ENCODE measurements at places on chromosomes 5 and 9.
A peak's percentile ranks its signal among the peaks of the same experiment; 100 is the strongest.

DNA sequence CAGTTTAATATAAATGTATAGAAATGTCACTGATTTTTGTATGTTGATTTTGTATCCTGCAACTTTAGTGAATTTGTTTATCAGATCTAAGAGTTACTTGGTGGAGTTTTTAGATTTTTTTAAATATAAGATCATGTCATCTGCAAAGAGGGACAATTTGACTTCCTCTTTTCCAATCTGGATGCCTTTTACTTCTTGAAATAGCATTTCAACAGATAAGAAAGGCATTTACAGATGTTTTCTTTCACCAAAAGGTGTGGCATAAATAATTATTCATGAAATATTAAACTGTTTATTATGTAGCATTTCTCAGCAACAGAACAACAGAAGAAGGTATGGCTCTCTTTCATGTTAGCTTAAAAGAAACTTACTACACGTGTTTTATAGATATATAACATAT, 34.9 kb upstream of the NIPBL start:
- no peak for DNase-seq

DNA sequence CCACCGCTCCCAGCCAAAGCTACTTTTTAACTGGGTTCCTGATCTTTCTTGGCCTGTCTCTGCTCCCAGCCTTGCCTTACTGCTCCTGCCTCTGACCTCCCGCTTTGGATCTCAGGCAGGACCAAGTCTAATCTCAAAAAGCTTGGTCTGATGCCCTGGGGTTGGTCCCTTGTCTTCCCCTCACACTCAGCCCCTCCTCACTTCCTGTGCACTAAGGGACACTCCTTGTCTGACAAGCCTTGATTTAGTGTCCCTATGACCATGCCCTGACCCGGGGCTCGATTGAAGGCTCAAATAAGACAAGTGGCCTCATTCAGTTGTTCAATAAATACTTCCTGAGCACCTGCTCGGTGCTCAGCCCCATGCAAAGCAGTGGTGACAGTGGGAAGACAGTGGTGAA, 3.7 kb upstream of the GTF3C5 start:
- no peak for DNase-seq

DNA sequence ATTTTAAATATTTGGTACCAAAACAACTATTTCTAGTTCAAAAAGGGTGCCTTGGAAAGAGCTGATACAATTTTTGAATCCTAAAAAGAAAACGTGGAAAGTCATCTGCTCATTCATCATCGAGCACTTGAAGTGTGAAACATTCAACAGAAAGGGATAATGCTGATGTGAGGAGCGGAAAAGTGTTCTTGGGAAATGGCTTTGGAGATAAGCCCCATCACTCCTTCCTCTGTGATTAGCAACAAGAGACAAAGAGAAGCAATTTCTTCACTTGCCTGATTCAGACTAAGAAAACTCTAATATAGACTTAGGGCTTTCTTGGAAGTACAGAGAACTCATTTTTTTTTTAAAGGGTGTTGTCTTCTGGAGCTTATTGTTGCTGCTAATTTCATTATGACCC, 74.9 kb downstream of the C9orf152 start:
- DNase-seq, result no peak

GRCh38 chr9:113998525-113999255, 79.4 kb downstream of the AMBP start:
- peak; percentile 58 for DNase-seq

DNA sequence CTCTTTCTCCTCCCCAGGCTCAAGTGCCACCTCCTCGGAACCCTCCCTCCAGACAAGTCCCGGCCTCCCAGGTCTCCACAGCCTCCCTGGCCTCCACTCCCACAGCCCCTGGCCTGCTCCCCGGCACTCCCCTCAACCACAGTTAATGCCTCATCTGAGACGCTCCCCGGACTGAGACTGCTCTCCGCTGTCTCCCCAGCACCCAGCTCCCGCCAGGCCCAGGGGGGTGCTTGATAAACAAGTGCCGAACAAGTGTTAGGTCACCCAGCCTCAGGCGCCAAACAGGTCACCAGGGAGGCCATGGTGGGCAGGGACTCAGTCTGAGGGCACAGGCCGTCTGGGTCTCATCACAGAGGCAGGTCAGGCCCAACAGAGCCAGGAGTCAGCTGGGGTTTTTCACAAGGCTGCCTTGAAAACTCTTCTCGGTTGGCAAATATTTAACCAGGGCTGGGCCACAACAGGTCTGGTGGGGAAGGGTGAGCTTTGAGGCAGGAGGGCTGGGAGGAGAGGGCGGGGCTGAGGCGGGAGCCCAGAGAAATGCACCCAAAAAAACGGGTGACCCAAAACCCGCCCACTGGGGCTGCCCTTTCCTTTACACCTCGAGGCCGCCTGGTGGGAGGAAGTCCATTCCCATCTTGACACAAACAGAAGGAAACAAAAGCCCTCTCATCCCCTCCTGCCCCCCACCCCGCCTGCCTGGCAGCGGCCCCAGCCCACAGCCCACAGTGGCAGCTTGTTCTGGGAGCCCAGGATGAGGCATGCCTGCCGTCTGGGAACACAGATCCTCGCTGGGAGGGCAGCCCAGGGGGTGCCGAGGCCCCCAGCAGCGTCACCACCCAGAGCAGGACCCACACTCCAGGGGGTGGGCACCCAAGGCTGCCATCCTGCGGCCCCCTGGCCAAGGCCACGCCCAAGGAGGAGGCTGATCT, 66.6 kb upstream of the STXBP1 start:
- DNase-seq, result peak; percentile 72

DNA sequence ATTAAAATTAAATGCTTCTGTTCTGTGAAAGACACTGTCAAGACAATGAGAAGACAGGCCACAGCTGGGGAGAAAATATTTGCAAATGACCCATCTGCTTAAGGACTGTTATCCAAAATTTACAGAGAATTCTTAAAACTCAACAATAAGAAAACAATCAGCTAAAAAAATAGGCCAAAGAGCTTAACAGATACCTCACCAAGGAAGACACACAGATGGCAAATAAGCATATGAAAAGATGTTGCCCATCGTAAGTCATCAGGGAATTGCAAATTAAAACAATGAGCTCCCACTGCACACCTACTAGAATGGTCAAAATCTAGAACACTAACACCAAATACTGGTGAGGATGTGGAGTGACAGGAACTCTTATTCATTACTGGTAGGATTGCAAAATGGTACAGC, 10.3 kb downstream of the WNK2 start:
- no peak for DNase-seq

DNA sequence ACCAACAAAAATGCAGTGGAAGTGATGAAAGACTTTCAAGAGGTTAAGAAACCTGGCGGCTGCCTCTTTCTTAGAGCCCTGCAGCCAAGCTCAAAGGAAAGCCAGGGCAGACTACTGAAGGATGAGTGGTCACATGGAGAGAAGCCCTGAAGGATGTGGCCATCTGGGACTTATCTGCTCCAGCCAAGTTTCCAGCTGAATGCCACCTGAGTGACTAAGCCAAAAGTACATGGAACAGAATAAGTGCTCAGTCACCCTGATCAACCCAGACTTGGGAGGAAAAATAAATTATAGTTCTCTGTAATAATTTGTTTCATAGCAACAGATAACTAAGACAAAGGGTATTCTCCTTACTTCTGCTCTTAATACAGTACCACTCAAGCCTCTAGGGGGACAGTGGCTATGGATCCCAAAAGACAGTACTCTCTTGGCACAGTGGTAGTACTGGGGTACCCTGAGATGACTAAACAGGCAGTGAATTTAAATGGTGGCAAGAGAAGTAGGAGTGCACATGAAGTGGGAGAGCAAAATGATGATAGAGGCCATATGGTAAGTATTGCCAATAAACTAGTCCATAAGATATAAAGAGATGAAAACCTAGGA, 182.3 kb downstream of the ELAVL2 start:
- no peak for DNase-seq

- DNase-seq, result no peak
Observed at GRCh38 chr5:141343242-141343952, at the start of gene PCDHGA3. PCDHGA3 (plus strand) TSS chr5:141343829; CDS start chr5:141344034, 205 bp downstream.

- DNase-seq, result no peak
Observed at GRCh38 chr5:153598099-153598498, 107.6 kb downstream of the GRIA1 start.

DNA sequence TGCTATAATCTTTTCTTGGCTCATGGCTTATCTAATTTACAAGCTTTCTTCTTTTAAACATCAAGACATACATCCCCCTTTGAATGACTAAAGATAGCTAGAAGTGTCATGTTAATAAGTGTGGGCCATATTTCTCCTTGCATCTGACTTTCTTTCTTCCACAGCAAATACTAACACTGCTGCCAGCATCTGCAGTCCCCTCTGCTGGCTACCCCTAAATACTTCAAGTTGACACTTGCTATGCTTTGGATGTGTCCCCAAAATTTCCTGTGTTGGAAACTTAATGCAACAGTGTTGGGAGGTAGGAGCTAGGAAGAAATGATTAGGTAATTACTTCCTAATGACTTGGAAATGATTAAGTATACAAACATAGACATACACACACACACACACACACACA, 459.0 kb upstream of the ST8SIA4 start:
- no peak for DNase-seq

DNA sequence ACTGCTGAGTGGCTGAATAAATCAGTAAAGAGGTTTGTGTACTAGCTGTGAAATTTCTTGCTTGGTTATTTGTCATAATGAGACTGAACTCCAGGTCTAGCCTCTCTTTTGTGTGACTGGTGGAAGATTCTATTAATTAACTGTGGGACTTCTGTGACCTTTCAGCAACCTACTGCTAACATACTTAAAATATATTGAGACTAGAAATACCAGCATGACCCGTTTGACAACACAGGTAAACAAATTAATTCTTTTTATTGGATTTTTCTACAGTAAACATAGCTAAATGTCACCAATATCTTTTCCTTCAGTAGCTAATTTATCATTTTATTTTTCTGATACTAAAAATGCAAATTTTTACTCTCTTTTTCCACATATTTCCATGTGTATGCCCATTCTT, 390.4 kb upstream of the KCNN2 start:
- no peak for DNase-seq

DNA sequence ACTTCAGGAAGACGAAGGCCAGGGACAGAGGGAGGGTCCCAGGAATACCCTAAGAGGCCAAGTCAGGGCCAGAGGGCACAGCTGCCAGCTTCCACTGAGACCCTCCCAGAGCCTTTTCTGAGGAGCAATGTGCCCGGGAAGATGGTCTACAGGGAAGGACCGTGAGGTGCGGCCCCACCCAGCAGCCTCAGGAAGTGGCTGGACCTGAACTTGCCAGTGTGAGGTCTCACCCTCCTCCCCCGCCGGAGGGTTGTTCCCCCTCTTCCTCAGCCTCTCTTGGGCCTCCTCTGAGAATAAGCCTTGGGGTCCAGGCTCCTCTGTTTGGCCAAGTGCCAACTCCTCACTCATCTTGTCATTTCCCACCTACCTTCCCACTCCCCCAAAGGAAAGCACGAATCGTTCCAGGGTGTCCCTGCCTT, 13.4 kb upstream of the SLC25A51 start:
- no peak for DNase-seq

- no peak for DNase-seq
Observed at GRCh38 chr5:137581776-137582175, 82.7 kb upstream of the SPOCK1 start.

DNA sequence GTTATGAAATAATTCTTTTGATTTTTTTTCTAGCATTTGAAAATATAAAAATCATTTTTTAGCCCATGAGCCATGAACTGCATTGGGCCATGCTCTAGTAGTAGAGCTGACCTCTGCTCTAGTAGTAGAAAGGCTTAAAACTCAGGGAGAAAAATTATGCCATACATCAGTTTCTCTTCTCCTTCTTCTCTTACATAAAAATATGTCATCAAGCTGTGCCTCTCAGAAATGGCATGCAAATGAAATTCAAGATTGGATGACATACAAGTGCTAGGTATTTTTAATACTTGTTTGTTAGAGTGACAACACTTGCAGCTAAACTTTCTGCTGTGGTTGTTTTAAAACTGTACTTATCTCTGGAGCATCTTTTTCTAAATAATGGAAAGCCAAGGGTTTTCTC, 42.1 kb upstream of the TMOD1 start:
- no peak for DNase-seq

DNA sequence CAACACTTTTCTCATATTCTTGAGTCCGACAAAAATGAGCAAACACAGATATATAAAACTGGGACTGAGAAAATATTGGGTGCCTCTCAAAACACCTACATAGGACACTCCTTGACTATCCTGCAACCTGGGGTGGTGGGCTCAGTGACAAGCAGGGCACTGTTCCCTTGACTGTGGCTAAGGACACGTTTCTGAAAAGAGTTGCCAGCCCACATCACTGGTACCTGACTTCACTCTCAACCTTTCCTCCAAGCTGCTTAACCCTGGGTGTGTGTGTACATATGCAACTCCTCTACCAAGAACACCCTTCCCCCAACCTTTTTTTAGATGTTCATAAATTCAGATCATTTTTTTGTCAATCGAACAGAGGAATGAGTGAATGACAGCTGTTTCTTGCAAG, 148.7 kb downstream of the ACTL7B start:
- DNase-seq, result no peak

GRCh38 chr5:11684607-11685006, 219.6 kb downstream of the CTNND2 start:
- DNase-seq, result no peak

GRCh38 chr5:76801803-76802195, 17.0 kb upstream of the F2RL1 start:
- no peak for DNase-seq

GRCh38 chr5:32684260-32684659, 26.9 kb upstream of the NPR3 start:
- DNase-seq, result no peak

- DNase-seq, result no peak
Observed at GRCh38 chr9:7342229-7342628, 457.3 kb downstream of the DMAC1 start.

GRCh38 chr5:15645381-15646160, 145.6 kb downstream of the FBXL7 start:
- DNase-seq, result no peak

DNA sequence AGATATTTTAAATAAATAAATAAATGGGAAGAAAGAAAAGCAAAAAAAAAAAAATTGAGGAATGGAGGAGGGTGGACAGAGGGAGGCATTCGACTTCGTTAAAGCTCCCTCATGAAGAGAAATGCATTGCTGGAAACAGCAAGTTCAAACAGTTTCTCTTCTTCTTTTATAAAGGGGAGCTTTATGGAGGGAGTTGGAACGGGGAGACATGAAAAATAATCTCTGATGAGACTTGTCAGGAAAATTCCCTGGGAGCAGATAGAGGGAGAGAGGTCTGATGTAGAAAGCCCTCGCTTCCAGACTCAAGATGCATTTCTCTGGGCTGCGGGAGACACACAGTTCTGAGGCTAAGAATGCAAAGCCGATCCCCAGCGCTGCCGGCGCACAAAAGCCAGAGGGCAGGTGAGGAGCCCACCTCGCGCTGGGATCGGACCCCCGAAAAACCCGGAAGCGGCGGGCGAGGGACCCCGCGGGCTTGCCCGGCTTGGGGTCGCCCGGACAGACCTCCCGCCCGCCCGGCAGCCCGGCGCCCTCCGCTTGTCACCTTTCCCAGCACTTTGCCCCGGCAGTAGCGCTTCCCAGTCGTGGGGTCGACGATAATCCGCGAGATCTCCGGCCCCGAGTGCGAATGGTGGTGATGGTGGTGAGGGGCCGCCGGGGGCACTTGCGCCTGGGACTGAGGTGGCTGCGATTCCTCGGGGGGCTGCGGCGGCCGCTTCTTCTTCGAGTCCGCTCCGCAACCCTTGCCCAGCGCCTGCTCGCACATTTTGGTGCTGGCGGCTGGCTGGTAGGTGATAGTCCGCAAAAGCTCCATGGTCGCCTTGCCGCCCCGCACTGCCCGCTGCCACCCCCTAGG, 512 bp downstream of the PLK2 start:
- DNase-seq, result no peak
